Stimulated activated CD8-positive, alpha-beta memory T cell treated with anti-CD3 and anti-CD28 coated beads, Interleukin-2, amount 100 ng/mL, for 1 hour (primary cell): ENCODE measurements at places on chromosomes 5 and 9.

DNA sequence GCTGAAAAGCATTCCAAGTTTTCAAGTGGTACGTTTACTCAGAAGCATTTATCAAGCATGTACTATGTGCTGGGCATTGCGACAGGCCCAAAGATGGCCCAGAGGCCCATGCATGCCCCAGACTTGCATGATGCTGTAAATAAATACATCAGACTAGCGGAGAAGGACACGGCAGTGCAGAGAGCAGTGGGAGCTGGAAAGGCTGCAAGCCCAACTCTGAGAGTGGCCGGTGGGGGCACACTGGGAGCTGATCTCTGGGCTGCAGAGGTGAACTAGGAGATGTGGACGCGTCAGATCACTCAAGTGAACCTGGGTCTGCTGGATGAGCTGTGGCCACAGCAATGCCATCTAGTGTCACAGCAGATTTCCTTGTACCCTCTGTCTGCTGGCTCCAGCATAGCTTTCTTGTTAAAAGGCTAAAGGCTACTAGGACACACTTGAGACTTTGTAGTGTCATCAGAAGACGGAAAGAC is 246.9 kb downstream of the FANCC start:
- no peak for DNase-seq

DNA sequence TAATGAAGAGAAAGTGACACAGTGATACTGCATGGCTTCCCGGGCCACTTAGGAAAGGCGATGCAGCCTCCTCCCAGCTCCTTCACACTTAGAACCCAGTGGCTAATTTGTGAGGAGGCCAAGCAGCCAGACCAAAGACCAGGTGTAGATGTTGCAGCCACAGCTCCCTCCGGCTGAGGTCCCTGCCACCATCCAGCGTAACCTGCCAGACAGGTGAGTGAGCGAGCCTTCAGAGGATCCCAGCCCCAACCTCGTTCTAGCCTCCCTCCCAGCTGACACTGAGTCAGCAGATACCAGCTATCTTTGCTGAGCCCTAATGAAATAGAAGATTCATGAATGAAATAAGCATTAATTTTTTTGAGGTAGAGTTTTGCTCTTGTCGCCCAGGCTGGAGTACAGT is 59.7 kb downstream of the COL23A1 start:
- DNase-seq = no peak

GRCh38 chr5:166338801-166339200 is 1952.6 kb upstream of the WWC1 start:
- DNase-seq = no peak

DNA sequence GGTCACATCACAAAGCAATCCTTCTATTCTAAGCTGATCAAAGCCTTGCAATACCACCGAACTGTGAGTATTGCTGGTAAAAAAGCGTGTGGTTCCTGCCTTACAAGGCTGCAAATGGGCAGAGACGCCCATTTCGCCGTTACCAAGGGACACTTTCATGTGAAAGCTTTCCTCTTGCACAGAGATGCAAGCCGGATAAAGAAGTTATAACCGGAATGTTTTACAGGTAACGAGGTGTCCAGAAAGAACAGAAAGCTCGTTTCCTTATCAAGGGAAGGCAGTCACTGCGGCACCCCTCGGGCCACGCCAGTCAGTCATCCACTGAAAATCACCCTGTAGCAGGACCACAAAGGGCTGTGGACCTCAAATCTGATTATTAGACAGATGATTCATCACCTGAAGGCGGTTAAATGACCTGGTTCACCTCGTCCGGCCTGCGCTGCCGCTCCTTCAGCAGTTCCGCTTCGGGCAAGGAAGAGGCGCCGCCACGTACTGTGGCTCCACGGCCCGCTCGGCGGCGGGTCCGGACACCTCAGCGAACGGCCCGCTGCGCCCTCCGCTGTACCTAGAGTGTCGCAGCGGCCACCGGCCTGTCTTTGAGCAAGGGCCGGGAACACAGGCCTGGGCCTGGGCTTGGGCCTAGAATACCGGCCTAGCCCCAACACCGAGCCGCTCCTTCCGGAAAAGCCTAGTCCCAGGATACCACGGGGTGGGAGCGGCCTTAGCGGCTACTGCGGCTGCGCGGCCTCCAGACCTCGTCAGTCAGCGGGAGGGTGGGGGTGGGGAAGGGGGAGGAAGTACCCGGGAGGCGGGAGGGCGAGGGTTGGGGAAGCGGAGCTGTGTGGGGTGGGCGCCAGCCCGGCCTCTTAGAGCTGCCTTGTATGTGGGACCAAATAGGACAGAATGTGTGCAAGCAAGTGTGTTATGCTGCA is at the start of gene KLHL9:
KLHL9 (minus strand) TSS at position 704 of the 932 bp plus-strand sequence; CDS start at position 159, 545 bp downstream.
- DNase-seq = peak; percentile 77

GRCh38 chr5:127707209-127707608 is 4.0 kb downstream of the CCDC192 start:
- DNase-seq = no peak

DNA sequence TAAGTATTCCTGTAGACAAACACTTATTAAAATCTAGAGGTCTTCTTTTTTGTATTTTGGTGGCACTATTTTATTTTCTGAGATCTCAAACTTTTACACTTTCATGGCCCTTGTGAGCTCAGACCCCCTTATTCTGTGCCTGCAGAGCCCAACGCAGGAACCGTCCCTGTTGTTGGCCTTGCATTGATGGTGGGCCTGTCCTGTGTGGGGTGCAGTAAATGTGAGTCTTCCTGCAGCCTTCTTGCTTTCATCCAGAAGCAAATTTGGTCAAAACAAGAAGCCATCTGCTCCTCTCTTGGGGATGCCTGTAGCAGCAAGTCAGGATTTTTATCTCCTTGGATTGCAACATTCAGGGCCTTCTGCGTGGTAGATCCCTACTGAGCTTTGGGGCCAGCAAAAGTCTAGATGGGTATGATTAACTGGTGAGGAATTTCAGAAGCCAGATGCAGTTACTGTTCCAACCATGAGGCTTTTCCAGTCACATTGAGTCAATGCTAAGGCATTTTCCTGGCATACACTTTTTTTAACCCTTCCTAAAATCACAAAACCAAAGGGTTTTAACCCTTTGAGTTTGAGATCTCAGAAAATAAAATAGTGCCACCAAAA is 31.7 kb downstream of the BASP1 start:
- no peak for DNase-seq

DNA sequence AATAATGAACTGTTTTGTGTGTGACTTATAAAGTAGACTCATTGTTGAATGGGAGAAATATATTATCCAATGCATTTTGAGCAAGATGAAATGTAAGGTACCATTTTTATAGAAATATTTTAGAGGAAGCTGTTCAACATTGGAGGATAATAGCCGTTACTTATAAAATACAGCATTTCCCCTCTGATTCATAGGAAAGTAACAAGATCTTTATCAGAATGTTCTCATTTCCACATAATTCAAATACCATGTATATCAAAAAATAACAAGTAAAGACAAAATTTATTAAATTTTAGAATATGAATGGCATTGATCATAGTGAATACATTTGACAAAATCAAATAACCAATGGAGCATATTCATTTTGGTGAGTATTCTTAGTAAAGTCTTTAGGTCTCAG is 346.7 kb upstream of the PTGER4 start:
- DNase-seq = no peak

DNA sequence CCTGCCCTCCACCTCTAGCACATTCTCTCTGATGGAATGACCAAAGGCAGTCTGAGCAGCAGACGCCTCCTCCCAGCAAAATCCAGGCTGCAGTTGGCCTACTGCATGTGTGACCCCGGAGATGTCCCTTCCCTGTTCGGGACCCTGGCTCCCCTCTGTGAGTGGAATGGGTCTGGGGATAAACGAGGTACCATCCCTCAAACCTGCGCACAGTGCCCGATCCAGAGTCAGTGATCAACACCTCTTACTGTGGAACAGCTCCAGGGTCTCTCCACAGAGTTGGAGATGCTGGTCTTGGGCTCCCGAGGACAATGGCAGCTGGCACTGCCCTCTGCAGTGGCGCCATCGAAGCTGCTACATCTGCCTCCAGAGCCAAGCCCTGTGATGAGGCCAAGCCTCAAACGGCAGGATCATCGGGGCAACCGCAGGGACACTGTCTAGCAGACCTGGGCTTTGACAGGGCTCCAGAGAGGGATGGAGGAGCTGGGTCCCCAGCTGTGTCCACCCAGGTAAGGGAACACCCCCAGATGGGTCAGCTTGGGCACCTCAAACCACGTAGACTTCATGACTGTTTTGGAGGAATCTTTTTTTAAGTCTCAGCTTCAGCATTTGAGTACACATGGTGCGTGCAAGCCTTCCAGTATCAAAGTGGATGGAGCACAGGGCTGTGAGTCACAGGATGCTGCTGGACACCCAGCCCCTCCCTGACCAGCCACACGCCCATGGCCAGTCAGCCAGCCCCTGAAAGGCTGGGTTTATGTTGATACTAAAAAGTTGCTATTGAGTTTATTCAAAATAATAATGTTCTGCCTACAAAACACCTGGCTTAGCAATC is 13.0 kb downstream of the MED10 start:
- no peak for DNase-seq

DNA sequence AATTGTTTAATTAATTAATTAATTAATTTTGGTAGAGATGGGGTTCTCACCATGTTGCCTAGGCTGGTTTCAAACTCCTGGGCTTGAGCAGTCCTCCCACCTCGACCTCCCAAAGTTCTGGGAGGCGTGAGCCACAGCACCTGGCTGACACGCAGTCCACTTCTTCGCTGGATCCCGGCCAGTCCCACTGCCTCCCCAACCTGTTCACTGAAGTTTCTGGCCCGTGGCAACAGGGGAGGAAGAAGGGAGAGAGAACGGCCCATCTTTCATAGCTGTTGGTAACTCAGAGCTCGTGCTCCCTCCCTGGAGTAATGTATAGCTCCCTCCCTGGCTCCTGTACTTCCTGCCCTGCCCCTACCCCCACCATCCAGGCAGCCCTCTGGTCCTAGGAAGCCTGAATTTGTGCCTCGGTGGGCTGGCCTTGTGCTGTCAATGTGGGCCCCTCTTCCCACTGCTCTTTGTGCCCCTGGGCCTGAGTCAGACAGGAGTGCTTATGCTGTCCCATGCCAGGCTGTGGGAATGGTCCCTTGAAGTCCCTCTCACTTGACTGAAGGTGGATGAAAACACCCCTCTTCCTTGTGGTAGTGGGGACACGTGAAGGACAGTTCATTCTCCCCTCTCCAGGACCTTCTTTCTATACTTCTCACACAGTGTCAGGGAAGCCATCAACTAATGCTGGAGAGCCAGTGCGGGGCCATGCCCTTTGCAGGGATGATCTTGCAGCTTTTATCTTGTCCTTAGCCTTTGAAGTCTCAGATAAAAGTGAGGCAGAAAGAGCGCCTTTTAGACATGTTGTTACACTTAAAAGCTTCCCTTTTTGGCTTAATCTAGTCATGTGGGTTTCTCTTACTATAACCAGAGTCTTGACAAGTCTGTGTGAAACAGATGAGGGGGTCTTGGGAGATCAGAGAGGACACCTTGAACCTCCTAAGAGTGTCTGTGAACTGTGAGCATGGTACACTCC is 38.1 kb downstream of the ANGPTL2 start:
- no peak for DNase-seq

DNA sequence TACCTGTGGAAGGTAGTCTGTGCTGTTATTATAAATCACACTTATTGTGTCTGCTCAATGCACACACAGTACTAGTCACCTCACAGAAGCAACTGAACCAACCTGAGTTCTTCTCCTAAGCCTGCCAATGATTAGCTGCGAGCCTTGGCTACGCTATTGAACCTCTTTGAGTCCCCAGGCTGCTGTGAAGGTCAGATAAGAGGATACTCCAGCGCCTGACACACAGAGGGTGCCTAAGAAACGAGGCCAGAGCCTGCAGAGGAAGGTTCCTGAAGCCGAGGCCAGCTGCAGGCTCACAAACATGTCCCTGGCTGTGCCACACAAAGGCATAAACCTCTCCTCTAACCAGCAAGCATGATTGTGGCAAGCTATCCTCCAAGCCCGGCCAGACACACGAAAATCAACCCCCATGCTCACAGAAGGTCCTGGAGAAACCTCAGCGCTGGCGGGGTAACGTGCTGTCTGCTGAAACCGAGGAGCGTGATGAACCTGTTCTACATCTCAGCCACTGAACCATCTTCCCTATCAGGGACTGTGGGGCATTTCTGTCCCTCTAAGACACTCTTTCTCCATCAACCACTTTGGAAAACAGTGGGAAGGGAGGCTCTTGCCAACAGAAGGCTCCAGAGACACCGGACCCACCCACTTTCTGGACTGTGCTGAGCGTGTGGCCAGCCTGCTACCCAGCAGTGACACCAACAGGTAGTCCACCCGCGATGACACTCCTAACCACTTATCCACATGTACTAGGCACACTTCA is 53.2 kb upstream of the SLC25A51 start:
- DNase-seq = no peak

DNA sequence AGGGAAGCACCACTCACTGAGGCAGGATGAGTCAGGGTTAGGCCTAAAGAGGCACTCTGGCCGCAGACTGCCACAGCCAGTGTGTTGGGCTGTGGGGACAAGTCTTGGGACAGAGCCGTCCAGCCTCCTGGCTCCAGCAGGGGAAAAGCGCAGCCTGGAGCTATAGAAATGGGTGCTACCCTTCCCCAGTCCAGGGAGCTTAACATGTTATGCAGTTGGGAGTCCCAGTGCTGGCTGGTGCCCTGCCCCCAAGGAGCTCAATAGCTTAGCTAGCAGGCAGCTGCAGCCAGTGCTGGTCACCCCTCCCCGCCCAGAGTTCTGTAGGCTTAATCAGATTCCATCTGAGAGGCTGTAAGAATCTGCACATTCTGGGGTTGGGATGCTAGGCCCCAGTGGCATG is 399.6 kb upstream of the TUSC1 start:
- DNase-seq = no peak

DNA sequence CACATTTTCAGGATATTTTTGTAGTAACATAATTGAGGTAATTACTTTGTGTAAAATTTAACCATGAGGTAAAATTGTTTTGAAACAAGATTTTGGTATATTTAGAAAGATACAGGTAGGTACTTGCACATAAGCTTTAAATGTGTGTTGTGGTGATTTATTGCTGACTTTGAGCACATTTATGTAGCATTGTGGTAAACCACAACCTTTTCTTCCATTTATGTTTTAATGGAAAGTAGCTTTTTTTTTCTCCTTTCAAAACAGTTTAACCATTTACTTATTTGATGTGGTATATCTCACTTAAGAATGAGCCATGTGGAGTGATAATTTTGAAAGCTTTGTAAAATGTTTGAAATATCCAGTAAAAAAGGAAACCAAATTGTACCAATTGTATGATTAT is 35.6 kb downstream of the FCHO2 start:
- no peak for DNase-seq

GRCh38 chr5:158988987-158989730 is 110.6 kb downstream of the EBF1 start:
- no peak for DNase-seq

GRCh38 chr5:132830436-132831094 is at the start of gene SHROOM1:
Gene SHROOM1 (minus strand): TSS chr5:132830647. CDS start chr5:132826140, 4,507 bp downstream.
- DNase-seq = no peak

DNA sequence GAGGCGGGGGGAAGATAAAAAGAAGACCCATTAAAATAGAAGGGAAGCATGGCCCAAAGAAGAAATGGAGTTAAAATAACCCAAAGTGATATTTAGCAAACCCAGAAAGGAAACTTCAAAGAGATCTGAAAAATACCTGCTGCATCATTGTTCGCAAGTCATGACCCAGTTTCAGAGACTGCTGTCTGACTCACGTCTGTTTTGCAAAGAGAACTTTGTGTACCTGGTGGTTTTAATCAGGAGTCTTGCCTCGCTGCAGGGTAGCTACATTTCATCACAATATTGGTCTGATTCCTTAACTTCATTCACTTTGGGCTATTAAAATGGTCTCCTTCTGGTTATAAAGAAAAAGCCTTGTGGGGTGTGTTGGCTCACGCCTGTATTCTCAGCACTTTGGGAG is 461.1 kb upstream of the DAP start:
- no peak for DNase-seq
